ENCODE measurements at places on chromosomes 6 and 20. TPM values are rescaled to one million over a fixed set of nuclear protein-coding genes. Genes with fewer than 3 reads are reported as not detected.

GRCh38 chr6:2763876-2764540, 1.2 kb upstream of the WRNIP1 start:
- H3K4me1 ChIP-seq, result peaks cover 22% of the 10 kb centered on the region
- peak overlapping the region; percentile 92 for H3K4me3 ChIP-seq
- H3K27ac ChIP-seq, result peak overlapping the region; percentile 87
- H3K36me3 ChIP-seq, result no peaks in the 10 kb centered on the region
- no peaks in the 10 kb centered on the region for H3K27me3 ChIP-seq

- no peak overlapping the region for H3K4me3 ChIP-seq
- H3K27me3 ChIP-seq, result no peaks in the 10 kb centered on the region
- H3K27ac ChIP-seq, result no peak overlapping the region
- DNase-seq, result no peak
- H3K4me1 ChIP-seq, result peaks cover 28% of the 10 kb centered on the region
These were observed 4.9 kb downstream of the ABCC10 start for GRCh38 chr6:43432009-43432945.

CDSN gene
- total RNA-seq, result not detected

CPNE5 gene
- 2.1 TPM for total RNA-seq

GRCh38 chr6:89433252-89434149, 549 bp downstream of the ANKRD6 start:
- no peaks in the 10 kb centered on the region for H3K36me3 ChIP-seq
- peaks cover 13% of the 10 kb centered on the region for H3K4me1 ChIP-seq
- H3K4me3 ChIP-seq, result peak overlapping the region; percentile 95
- H3K27me3 ChIP-seq, result no peaks in the 10 kb centered on the region
- no peak for DNase-seq
- H3K27ac ChIP-seq, result peak overlapping the region; percentile 30

DNA sequence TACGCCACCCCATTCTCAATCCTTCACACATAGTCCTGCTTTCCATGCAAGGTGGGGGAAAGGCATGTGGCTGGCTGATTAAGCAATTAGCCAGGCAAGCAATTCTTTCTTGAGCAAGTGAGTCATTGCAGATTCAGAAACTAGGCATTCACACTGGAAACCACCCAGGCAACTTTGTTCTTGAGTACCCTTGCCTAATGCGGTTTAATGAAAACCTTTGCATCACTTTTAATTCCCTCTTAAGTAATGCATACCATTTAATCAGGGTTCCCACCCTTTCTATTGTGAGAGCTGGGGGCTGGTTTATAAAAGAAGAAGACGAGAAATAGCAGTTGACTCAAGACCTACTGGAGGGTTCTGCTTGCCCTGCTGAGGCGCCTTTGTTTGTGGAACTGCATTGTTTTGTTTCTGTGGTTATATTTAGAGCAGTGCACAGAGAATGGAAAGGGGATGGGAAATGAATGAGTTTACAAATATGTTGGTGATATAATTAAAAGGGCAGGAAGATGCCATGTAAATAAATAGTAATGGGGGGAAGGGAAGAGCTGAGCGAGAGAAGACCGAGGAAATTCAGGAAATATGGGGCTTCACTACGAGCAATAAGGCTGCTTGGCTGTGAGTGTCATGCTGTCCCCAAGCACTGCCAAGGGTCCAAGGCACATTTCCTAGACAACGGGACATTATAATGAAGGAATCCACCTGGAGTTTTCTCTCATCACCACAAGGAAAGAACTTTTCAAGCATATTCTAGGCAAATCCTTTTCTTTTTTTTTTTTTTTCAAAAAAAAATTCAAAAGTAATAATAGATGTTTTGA, 48.8 kb upstream of the TSHZ2 start:
- H3K36me3 ChIP-seq, result no peaks in the 10 kb centered on the region
- no peak for DNase-seq
- no peaks in the 10 kb centered on the region for H3K4me1 ChIP-seq
- H3K27me3 ChIP-seq, result no peaks in the 10 kb centered on the region
- H3K4me3 ChIP-seq, result no peak overlapping the region

SLC26A8 gene
- not detected for total RNA-seq

GRCh38 chr6:143949962-143950361, 58.1 kb downstream of the PLAGL1 start:
- H3K4me3 ChIP-seq, result no peak overlapping the region
- no peak overlapping the region for H3K27ac ChIP-seq
- no peaks in the 10 kb centered on the region for H3K27me3 ChIP-seq
- peaks cover 8% of the 10 kb centered on the region for H3K36me3 ChIP-seq

PRKN gene
- 11.4 TPM for total RNA-seq

DNA sequence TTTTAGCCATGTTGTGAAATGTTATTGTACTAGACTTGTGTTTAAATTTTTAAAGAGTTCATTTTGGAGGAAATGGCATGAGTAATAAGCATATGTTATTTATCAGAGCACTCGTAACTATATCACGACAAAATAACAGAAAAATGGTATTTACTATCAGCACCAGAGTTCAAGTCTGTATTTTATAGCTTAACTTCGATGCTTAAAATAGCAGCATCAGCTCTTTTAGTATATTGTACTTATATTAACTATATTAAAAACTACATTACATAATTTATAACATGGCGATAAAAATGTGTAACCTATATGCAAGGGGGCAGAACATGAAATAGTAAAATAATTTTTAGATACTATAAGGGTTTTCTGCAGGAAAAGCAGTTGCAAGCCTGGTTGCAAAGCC, 52.9 kb downstream of the ABRACL start:
- no peaks in the 10 kb centered on the region for H3K4me1 ChIP-seq
- no peak for DNase-seq
- no peaks in the 10 kb centered on the region for H3K36me3 ChIP-seq
- no peak overlapping the region for H3K4me3 ChIP-seq

GRCh38 chr6:16684195-16684689, 77.0 kb downstream of the ATXN1 start:
- H3K27ac ChIP-seq, result no peak overlapping the region
- H3K4me3 ChIP-seq, result no peak overlapping the region
- H3K4me1 ChIP-seq, result peaks cover 34% of the 10 kb centered on the region
- no peak for DNase-seq
- no peaks in the 10 kb centered on the region for H3K27me3 ChIP-seq

DNA sequence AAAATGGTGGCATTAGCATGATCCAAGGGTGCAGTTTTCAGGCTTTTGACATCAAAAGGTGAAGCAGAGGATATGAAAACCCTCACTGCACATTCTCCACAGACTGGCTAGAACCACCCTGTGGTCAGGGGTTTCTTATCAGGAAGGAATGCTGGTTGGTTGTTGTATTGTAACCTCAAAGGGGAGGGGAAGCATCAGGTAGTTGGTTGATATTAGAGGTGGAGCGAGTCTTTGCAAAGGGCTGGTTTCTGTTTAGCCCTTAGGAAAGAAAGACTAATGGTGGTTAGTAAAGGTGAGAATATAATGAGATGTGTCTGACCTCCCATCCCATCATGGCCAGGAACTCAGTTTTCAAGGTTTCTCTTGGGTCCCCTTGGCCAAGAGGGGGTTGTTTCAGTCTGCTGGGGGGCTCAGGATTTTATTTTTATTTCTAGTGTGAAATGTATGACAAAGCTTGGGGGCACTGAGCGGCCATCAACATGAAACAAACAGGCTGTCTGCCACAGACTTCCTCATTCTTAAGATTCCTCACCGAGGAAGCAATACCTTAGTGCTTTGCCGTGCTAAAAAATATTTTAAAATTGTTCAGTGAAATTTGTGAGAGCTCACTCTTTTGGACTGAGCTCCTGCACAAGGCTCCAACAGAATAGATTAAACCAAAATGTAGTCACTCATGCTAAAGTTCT, 47.5 kb upstream of the PROKR2 start:
- no peak overlapping the region for H3K4me3 ChIP-seq
- no peak for DNase-seq
- no peaks in the 10 kb centered on the region for H3K27me3 ChIP-seq
- no peaks in the 10 kb centered on the region for H3K4me1 ChIP-seq
- no peak overlapping the region for H3K27ac ChIP-seq

PLCB1 gene
- total RNA-seq, result 115 TPM

- no peak for DNase-seq
- H3K4me1 ChIP-seq, result no peaks in the 10 kb centered on the region
- H3K36me3 ChIP-seq, result peaks cover 12% of the 10 kb centered on the region
- no peak overlapping the region for H3K4me3 ChIP-seq
- no peaks in the 10 kb centered on the region for H3K27me3 ChIP-seq
These were observed 103.5 kb downstream of the ATXN1 start for GRCh38 chr6:16657768-16658167.

NOX3 gene
- not detected for total RNA-seq

DNA sequence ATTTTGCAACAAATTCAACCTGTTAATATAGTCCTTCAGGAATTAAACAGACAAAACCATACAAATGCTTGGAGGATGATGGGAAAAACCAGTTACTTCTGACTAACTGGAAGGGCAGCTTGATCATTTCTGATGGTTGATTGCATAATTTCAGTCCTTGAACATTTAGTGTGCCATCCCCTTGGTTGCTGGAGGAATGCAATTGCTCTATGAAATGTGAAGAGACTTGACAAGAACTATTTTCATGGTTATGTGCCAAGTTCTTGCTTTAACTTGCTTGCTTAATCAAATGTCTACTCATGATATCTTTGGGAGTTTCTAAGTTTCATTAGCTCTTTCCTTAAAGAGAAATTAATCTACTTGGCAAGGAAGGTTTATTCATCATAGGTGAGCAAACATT, 45.2 kb downstream of the ANKEF1 start:
- H3K4me1 ChIP-seq, result no peaks in the 10 kb centered on the region
- H3K4me3 ChIP-seq, result no peak overlapping the region
- no peaks in the 10 kb centered on the region for H3K36me3 ChIP-seq
- H3K27ac ChIP-seq, result no peak overlapping the region
- DNase-seq, result no peak

- no peak overlapping the region for H3K4me3 ChIP-seq
- no peak for DNase-seq
- H3K27ac ChIP-seq, result no peak overlapping the region
- no peaks in the 10 kb centered on the region for H3K27me3 ChIP-seq
- no peaks in the 10 kb centered on the region for H3K36me3 ChIP-seq
These were observed 10.5 kb downstream of the CNKSR3 start for GRCh38 chr6:154499855-154500589.

DNA sequence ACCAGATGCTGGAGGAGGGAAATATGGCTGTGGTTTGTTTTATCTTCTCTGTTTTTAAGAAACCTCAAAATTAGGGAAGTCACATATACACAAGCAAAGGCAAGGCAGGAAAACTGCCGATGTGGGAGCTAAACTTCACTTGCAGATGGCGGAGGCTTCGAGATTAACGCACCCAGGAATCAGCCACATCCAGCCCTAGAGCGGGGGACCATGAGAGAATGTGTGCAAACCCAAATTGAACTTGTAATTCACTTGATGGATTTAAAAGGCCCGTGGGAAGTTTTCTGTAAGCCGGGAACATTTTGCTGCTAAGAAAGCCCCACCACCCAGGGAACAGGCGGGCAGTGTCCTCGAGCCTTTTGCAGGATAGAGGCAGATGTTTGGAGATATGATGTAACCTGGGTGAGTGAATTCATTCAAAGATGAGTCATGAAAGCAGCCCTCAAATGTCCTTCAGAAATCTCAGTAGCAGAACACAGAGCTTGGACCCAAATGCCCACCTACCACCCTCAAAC, 39.9 kb downstream of the PREX1 start:
- no peaks in the 10 kb centered on the region for H3K36me3 ChIP-seq
- DNase-seq, result no peak
- H3K27ac ChIP-seq, result no peak overlapping the region
- no peak overlapping the region for H3K4me3 ChIP-seq

DNA sequence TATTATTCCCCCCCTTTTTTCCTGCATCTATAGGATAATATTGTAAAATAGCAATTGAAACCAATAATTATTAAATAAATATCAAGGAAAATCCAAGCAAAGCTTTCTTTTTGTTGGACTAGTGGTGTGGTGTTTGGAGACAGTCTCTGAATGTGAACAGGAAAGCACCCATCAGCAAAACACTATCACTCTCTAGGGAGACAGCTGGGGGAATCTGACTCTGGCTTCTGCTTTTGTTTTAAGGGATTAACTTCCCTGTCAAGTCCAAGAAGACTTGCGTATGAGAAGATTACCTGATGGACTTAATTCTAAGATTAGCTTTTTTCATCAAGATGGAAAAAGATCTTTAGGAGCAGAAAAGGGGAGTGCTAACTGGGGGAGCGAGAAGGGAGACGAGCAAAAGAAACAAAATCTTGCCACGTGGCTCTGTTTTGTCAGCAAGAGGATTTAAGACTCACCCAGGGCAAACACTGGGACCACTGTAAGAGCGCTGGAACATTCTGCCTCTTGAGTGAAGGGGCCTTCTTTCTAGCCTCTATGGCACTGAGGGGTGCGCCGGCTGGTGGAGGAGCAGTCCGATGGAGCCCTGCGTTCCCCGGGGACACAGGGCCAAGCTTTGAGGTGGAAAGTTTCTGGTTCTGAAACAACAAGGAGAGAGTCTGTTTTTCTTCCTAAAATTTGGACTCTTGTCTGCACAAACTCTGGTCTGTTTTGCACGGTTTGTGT, 570 bp downstream of the TULP4 start:
- H3K27ac ChIP-seq, result no peak overlapping the region
- no peaks in the 10 kb centered on the region for H3K27me3 ChIP-seq
- H3K36me3 ChIP-seq, result no peaks in the 10 kb centered on the region
- no peak for DNase-seq

EYS gene
- total RNA-seq, result not detected

- DNase-seq, result no peak
- no peak overlapping the region for H3K4me3 ChIP-seq
- H3K27ac ChIP-seq, result no peak overlapping the region
- no peaks in the 10 kb centered on the region for H3K27me3 ChIP-seq
These were observed 10.1 kb upstream of the PGC start for GRCh38 chr6:41757271-41757670.

GRCh38 chr6:39303425-39304153, 10.6 kb downstream of the KCNK17 start:
- DNase-seq, result no peak
- H3K27ac ChIP-seq, result no peak overlapping the region
- H3K27me3 ChIP-seq, result no peaks in the 10 kb centered on the region
- no peaks in the 10 kb centered on the region for H3K36me3 ChIP-seq

DNA sequence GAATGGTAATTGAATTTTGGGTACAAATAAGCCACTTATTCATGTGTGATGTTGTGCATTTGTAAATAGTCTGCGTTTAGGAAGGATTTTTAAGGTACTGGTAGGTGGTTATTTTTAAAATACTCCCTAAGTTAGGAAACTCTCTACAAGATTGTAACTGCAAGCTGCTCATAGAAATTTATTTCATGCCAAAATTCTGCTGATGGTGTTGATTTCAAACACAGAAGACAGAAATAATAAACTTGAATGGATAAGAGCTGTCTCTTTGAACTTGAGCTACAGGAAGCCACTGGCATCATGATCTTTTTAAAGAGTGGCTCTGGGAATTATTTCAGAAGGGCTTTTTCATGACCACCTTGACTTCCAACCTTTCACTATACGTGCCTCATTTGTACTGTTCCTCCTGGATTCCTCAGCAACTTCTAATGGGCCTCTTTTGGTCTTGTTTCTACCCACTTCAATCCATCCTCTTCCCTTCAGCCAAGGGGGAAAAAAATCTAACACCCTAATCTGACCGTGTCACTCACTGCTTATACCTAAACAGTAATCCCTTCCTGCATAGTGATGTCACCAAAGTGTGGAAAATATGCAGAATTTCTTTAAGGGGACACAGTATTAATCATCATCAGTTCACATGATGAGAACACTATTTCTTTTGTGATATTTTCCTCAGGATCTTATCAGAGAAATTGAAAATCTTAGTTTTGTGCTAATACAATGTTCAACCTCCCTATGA, 113.6 kb downstream of the PFDN4 start:
- H3K4me1 ChIP-seq, result no peaks in the 10 kb centered on the region
- no peak for DNase-seq
- no peak overlapping the region for H3K27ac ChIP-seq

RIOK1 gene
- 14.1 TPM for total RNA-seq

CALHM5 gene
- 2.9 TPM for total RNA-seq

All from esophagus muscularis mucosa (tissue), 4 donors.